ENCODE measurements at places on chromosomes 5 and 9.
A peak's percentile ranks its signal among the peaks of the same experiment; 100 is the strongest.

DNA sequence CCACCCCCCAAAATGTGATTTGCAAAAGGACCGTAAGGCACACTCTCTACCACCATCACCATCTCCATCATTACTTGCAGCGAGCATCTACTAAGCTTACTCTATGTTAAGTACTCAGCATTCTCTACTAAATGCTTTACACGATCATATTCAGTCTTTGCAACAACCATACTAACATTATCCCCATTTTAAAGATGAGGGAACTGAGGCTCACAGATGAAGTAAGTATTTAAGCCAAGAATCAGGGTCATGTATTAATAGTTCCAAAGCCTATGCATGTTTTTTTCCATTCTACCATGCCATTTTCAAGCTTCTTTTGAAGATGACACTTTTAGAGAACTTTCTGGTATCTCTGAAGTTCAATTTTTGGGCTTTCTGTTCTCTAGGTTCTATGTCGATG is 121.7 kb upstream of the ANKRD55 start:
- no peak for DNase-seq

DNA sequence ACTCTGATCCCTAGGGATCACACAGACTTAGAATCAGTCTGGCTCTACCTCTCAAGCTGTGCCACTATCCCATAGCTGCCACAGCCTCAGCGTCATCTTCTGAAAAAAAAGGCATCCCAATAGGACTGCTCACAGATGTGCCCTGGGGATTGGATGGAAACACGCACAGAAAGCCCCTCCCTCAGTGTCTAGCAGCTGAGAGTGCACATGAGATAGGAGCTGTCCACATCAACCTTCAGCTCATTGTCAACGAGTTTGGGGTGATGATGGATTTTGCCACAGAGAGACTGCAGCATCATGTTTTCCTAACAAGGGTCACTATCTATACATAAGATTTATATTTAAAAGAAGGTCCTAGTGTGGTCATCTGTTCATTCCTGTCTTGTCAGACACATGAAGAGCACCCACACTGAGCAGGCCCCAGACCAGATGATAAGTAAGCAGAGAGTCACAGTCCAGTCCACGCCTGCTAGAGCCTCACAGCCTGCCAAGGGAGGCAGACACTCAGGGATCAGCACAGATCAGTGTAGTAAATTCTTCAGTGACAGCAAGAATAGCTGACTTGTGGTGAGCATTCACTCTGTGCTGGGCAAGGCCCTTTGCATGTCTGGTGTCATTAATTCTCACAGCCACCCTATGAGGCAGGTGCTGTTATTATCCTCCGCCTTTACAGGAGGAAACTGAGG is 25.8 kb downstream of the AFAP1L1 start:
- no peak for DNase-seq

- DNase-seq, result no peak
These were observed 75.8 kb upstream of the PCAT7 start for GRCh38 chr9:94478755-94479730.

DNA sequence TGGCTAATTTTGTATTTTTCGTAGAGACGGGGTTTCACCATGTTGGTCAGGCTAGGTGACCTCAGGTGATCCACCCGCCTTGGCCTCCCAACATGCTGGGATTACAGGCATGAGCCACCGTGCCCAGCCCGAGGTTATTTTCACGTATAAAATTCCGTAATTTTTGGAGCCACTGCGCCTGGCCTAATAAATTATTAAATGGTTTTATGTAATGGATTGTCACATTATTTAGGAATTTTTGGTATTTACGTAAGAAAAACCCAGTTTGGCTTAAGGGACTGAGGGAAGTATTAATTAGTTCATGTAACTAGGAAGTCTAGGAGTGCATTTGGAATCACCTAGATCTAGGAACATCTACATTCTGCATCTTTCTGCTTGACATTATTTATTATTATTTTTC is 8.3 kb downstream of the GLE1 start:
- DNase-seq, result no peak

GRCh38 chr9:91261417-91261816 is 100.3 kb downstream of the AUH start:
- DNase-seq, result no peak

DNA sequence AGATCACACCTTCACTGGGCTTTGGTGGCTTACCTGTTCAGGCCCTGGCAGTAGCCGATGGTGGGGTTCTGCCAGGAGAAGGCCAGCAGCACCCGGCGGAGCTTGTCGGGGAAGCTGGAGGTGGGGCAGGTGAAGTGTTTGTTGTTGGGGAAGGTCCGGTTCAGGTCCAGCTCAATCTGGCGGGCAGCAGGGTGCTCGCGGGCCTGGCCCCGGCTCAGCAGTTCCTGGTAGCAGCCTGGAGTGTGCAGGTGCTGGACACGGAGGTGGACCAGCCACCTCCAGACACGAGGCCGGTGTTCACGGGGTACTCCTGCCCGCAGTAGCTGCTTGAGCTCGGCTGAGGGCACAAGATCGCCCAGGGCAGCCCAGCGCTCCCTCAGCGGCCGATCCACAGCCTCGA is 16.2 kb upstream of the CORO2A start:
- no peak for DNase-seq

GRCh38 chr9:117029341-117029740 is 342.2 kb downstream of the TRIM32 start:
- no peak for DNase-seq

- DNase-seq, result no peak
These were observed 379.3 kb upstream of the CHD1 start for GRCh38 chr5:99308131-99308530.

- peak; percentile 7 for DNase-seq
These were observed 36.4 kb upstream of the CCDC152 start for GRCh38 chr5:42720251-42720650.

DNA sequence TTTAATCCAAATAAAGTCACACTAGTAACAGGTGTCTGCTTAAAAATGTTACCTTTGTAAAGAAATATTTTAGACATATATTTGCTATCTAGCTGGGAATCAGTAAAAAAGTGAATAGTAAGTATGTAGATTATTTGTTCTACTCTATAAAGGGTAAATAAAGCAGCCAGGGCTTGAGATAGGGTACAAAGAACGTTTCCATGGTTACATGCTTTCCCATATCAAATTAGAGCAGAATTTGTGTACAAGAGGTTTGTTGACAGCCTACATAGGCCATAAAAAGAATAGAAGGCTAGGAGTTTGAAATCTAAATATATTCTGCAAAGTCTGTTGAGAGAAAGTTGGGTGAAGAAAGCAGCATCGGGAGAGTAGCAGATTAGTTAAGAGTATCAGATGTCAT is 160.9 kb upstream of the POU5F2 start:
- DNase-seq, result no peak

- peak; percentile 43 for DNase-seq
These were observed 228.2 kb upstream of the TYRP1 start for GRCh38 chr9:12464910-12465512.

DNA sequence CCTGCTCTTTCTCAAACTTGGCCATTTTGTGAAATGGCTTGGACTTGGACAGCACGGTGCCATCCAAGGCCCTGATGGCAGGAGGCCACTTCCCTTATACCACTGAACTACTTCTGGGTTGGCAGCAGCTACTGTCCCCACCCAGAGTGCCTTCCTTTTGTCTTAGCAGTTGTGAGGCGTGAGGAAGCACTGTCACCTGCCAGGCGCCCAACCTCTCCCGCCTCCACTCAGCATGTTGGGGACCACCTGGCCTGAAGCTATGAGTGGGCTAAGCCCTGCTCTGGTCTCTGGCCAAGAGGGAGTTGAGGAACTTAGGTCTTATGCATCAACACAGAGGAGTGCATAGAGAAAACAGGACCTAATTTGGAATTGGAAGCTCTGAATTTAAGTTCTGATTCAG is 276.0 kb downstream of the ENC1 start:
- no peak for DNase-seq

- DNase-seq, result peak; percentile 23
These were observed 21.8 kb downstream of the IL9 start for GRCh38 chr5:135873831-135874230.

- no peak for DNase-seq
These were observed 127.1 kb upstream of the MOCS2 start for GRCh38 chr5:53236683-53237082.

DNA sequence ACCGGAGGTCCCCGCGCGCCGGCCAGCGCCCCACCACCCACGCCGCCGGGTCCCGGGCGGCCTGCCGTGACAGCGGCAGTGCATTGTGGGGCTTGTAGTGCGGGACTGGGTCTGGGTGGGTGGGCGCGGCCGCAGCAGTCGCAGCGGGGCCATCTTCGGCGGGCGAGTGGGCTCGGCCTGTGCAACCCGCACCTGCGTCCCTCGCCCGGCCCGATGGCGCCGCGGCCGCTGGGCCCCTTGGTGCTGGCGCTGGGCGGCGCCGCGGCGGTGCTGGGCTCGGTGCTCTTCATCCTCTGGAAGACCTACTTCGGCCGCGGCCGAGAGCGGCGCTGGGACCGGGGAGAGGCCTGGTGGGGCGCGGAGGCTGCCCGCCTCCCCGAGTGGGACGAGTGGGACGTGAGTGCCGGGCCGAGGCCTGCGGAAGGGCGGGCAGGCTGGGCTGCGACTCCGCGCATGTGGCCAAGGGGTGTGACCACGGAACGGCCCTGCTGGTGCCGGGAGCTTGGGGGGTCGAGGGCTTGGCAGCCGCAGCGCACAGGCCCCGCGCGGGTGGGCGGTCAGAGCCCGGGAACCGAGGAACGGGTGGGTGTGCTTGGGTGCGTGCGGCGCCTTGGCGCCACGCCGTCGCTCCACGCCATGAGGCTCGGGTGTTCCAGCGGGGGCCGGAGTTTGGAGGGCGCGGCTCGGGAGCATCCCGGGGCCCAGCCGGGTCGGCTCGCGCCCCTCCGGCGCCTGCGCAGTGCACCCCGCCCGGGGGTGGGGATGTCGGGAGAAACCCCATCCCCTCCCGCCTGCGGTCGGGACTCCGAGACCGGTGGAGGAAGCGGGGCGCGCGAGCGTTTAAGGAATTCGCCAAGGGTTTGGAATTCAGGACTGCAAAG is at the start of gene ARL10:
TSS of gene ARL10 (plus strand) at position 137 of the 881 bp plus-strand sequence. CDS start at position 214, 77 bp downstream.
- peak; percentile 22 for DNase-seq

DNA sequence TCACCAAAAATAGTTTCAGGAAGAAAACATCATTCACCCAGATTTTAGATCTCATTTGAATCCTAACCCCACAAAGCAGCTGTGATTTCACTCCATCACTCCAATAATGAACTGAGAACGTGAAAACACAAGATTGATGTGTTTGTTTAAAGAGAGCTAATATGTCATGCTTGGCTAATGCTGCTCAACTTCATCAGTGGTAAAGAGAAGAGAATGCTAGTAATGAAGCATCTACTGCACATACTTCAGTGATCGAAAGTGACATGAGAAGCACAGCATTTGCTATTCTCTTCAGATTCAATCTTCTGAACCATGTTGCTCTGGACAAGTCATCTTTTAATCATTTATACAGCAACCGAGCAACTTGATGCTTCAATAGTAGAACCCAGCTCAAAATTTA is 874.7 kb downstream of the EFNA5 start:
- DNase-seq, result no peak

GRCh38 chr9:89311346-89312221 is 589 bp downstream of the CKS2 start:
- no peak for DNase-seq

- no peak for DNase-seq
These were observed 83.3 kb downstream of the GTF3C4 start for GRCh38 chr9:132753593-132753880.

Measured in mesendoderm (in vitro differentiated cells).